ENCODE measurements at places on chromosomes 7 and 10. TPM values are rescaled to one million over a fixed set of nuclear protein-coding genes. Genes with fewer than 3 reads are reported as not detected.

Gene FAM25C
- total RNA-seq = not detected

DNA sequence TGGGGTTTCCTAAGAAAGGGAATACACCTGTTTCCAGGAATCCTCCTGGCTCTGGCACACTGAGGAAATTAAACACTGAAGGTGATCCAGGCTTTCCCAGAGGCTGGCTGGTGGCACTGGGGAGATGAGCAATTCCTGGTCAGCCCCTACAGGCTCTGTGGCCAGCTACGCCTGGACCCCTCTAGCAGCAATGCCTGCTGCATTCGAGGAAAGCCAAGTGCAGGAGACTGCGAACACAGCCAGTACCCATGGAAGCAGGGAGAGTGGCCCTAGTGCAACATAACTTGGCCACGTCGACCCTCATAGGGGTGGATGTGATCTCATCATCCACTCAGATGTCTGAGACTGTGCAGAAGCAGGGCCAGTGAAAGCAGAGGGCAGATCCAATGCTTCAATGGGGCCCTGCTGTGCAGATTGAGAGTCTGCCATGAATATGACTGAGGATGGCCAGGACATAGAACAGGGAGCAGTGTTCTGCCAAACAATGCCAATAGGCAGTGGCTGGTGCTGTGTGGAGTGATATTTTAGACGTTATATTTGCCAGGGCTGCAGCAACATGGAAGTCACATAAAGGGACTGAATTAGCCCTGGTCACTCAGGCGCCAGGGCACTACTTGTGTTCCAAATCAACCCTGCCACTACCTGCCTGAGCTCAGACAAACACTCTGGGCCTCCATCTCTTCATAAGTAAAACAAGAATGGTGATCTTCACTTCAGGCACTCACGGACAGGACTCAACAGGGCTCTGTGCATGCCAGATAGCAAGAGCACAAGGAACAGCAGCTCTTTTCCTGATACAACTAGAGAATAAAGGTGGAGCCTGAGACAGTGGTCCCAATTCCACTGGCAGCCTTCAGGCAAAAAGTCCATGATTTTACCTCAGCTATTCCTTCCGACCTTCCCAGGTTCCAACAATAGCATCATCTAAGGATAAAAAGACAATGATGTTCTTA is 2.4 kb downstream of the ZNF488 start:
- peaks cover 4% of the 10 kb centered on the region for H3K36me3 ChIP-seq
- no peak overlapping the region for H3K4me3 ChIP-seq
- H3K27ac ChIP-seq = no peak overlapping the region
- peaks cover 71% of the 10 kb centered on the region for H3K27me3 ChIP-seq

DNA sequence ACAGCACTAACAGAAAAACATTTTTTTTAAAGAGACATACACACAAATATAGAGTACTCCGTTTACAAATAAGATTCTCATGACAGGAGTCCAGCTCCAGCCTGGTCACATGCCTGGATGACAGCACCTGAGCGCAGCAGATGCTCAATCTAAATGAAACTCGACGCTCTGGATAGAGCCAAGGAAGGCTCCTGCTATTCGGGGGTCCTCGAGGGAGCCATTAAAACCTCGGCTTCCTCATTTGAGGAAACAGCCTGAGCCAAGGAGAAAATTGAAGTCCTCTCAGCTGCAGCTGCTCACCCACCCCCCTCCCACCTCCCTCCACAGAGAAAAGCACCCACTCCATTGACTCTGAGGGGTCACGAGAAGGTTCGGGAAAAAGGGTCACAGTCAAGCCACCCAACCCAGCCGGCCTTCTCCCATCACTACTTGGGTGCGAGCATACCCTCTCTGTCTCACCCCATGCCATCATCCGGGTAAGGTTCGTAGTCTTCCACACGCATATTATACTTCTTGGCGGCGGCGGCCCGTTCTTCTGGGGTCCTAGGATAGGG is 673 bp downstream of the NDUFB8 start:
- peaks cover 42% of the 10 kb centered on the region for H3K4me1 ChIP-seq
- H3K27ac ChIP-seq = peak overlapping the region; percentile 95
- H3K36me3 ChIP-seq = peaks cover 45% of the 10 kb centered on the region
- no peak for DNase-seq

Gene PSMG3
- total RNA-seq = 34.9 TPM

Gene CTAGE8
- 1.4 TPM for total RNA-seq

GRCh38 chr10:92751534-92751811 is 61.7 kb downstream of the HHEX start:
- H3K4me3 ChIP-seq = no peak overlapping the region
- H3K36me3 ChIP-seq = no peaks in the 10 kb centered on the region
- peaks cover 22% of the 10 kb centered on the region for H3K27me3 ChIP-seq

Gene AOAH
- total RNA-seq = 15.4 TPM

Gene NYAP1
- total RNA-seq = 0.13 TPM

Gene COA1
- total RNA-seq = 56.0 TPM

Gene CALHM2
- 138 TPM for total RNA-seq

Gene TYW1B
- 3.5 TPM for total RNA-seq

Gene STEAP4
- total RNA-seq = not detected

Gene ASZ1
- not detected for total RNA-seq

DNA sequence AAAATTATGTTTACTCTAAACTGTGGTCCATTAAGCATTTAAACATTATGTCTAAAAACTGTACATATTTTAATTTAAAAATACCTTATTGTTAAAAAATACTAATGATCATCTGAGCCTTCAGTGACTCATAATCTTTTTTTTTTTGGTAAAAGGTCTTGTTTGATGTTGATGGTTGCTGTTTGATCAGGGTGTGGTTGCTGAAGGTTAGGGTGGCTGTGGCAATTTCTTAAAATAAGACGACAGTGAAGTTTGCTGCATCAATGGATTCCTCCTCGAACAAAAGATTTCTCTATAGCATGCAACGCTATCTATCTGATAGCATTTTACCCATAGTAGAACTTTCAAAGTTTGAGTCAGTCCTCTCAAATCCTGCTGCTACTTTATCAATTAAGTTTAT is 180.0 kb upstream of the AHR start:
- no peak overlapping the region for H3K4me3 ChIP-seq
- H3K27me3 ChIP-seq = no peaks in the 10 kb centered on the region
- H3K36me3 ChIP-seq = peaks cover 3% of the 10 kb centered on the region
- no peak for DNase-seq
- no peak overlapping the region for H3K27ac ChIP-seq

DNA sequence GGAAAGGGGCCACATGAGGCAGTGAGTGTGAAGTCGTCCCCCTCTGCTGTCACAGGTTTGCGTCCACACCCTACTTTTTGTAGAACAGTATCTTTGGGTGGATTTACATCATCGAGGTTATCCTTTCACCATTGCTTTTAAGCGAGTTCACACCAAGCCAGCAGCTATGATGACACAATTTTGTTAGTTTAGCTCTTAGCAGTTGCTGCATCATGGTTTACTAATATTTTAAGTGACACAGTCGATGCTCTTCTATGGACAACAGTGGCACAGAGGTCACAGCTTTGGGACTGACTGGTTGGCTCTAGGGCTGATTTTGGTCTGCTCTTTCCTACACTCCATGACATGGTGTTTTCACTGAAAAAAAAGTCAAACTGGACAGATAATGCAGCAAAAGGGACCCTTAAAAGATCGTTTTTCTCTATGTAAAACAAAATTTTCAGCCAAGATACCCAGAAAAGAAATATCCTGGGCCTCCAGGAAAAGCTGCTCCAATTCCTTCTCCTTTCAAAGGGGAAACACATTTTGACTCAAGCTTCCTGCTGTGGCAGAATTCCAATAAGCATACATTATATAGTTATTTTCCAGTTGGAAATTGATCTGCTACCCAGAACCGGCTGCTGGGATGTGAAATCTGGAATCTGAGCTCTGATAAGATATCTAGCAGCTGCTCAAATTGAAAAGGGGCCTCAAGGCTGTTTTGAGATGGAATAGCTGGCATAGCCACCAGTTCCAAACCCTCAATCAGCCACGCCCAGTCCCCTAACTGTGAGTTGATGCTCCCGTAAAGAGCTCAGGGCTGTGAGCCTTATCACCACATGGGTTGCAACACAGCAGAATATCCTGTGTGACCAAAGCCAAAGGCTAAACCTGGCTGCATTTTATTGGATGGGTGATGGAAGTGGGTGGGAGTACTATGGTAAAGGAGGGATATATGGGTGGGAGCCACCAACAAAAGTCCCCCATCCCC is 114.2 kb downstream of the SMURF1 start:
- peaks cover 1% of the 10 kb centered on the region for H3K4me1 ChIP-seq
- H3K27ac ChIP-seq = no peak overlapping the region
- H3K36me3 ChIP-seq = peaks cover 49% of the 10 kb centered on the region
- no peaks in the 10 kb centered on the region for H3K27me3 ChIP-seq
- no peak overlapping the region for H3K4me3 ChIP-seq

DNA sequence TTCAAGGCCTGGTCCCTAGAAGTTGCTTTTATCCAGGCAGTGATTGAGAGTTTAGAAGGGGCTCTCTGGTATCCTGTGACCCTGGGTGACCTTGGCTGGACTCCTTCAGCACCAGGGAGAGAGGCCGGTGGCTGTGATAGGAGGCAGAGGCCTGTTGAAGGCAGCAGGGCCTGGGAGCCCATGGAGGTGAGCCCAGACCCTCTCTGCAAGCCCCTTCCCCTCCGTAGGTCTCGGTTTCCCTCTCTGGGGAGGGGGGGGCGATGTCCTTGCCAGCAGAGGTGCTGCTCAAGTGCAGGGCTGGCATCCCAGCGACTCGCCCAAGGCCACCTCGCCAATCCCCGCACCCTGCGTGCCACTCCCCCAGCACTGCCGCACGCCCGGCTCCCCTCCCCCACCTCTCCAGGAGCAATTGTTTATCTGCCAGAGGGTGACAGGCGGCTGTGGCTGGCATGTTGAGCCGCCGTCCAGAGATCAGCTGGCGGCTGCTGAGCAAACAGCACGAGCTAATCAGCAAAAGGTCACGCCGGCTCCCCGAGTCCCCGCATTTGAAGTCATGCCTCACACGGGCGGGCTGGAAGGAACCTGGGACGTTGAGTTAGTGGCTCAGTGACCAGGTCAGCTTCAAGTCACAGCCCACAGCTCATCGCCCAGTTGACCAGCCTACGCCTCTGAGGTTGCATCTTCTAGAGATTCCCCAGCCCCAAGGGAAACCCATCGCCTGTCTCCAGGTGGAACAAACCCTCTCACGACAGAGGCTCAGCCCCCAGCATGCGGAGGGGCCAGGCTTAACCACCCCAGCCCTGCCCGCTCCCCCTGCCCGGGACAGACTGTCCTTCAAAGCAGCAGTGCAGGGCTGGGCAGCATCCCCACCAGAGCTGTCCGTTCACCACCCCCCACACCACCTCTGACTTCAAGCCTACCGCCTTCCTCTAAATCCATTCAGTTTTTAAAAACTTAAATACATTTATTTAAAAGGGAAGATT is 43.7 kb downstream of the ELFN1 start:
- H3K27ac ChIP-seq = no peak overlapping the region
- DNase-seq = no peak
- H3K4me1 ChIP-seq = peaks cover 8% of the 10 kb centered on the region
- H3K27me3 ChIP-seq = no peaks in the 10 kb centered on the region
- H3K36me3 ChIP-seq = peaks cover 3% of the 10 kb centered on the region

Data from activated CD4-positive, alpha-beta memory T cell treated with anti-CD3 and anti-CD28 coated beads, Interleukin-2, amount 10 ng/mL, durations not matched to agents 7 days and 5 days (primary cell).